ENCODE measurements at places on chromosomes 7 and 10.

DNA sequence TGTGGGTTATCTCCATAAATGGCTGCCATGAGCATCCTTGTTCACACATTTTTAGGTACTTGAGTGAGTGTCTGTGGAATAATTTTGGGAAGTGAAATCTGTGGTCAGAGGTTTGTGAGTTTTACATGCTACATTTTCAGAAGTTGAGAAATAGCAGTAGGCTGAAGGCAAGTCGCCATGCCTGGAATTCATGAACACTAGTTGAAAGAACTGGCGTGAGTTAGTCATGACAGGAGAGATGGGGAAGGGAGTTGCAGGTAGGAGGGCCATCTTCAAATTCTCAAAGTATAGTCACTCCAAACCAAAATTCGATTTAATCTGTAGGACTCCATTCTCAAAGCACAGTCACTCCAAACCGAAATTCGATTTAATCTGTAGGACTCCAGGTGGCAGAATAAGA is 89.6 kb downstream of the EGFR start:
- no peak for DNase-seq

GRCh38 chr10:2173327-2173726 is 436.0 kb upstream of the ADARB2 start:
- no peak for DNase-seq

DNA sequence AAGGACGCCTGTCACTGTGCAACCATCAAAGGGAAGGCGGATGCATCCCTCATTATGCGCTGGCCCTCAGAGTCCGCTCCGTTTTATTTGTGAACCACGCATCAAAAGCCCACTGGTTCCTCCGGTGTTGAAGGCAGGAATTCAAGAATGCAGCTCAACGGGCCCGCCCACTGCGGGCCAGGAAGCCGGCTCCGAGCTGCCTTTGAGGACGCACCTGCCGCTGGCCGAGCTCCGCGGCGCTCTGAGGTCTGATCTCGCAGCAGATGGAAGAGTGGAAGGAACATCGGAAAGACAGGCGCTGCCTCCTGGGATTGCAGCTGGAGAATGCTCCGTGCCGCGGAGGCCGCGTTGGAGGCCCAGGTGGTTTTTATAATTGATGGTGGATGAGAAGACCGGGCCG is 56.9 kb upstream of the ADGRA1 start:
- peak; percentile 28 for DNase-seq

DNA sequence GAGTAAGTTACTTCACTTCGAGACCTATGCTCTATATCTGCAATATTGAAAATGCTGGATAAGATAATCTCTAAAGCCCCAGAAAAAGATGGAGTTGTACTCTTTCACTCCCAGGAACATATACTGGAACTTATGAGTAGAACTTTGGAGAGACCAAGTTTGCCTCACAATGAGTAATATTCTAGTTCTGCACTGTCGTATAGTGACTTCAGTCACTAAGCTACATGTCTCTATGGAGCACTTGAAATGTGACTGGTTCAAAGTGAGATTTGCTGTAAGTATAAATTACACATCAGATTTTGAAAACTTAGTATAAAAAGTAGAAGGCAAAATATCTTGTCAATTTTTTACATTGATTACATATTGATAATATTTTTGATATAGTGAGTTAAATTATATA is 116.4 kb downstream of the PTEN start:
- no peak for DNase-seq

- peak; percentile 27 for DNase-seq
Measured at GRCh38 chr7:50276483-50276882, 28.0 kb upstream of the IKZF1 start.

DNA sequence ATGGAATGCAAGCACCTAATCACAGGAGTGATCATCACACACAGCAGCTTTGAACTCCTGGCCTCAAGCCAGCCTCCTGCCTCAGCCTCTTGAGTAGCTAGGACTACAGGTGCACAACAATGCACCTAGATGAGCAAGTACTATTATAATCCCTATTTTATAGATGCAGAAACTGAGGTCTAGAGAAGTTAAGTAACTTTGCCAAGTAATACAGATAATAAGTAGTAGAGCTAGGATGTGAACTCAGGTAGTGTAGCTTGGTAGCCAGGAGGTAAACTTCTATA is 33.7 kb downstream of the DNAJC12 start:
- DNase-seq: no peak

DNA sequence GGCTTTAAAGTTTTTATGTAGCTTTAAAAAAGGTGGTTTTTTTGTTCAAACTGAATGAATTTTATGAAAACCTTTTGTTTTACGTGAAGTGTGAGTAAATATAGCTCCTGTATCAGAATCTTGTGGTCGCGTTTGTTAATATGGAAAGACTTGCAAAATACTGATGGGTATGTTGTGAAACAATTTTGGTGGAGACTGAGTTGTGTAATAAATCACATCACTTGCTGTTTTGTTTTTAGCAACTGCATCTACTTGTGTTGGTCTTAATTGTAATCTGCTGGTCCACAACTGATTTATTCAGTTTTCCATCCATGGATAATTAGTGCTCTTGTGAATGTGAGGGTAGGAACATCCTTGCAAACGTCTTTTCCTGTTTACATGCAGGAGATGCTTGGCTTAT is 10.5 kb downstream of the PLXDC2 start:
- DNase-seq: no peak

- no peak for DNase-seq
Measured at GRCh38 chr10:107091126-107091525, 73.4 kb downstream of the SORCS1 start.

GRCh38 chr10:14259696-14260566 is 70.8 kb downstream of the FRMD4A start:
- DNase-seq: peak; percentile 24

DNA sequence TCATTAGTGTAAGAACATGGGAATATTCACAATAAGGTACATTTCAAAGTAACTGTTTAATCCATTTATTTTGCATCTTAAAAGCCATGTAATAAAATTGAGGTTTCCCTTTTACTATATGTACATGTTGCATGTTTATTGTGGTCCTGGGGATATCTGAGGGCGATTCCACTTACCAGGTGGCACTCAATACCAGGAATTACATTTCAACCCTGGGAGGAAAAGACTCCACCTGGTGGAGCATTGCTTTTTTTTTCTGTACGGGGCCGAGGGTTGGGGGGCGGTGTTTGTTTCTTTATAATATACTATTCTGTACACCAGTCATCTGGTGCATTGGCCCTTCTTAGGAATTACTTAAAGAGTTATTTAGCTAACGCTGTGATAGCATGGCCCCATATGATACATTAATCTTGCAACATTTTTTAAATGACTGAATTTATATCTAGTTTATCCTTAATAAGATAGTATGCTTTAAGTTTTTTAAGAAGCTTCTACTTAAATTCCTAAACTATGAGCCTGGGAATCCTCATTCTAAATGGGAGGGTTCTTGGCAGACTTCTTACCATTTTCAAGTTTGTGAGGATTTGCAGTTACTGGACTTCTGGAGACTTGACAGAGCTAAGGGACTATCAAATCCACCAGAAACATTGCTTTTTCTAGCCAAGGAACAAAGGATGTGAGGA is 7.2 kb upstream of the HGF start:
- no peak for DNase-seq

DNA sequence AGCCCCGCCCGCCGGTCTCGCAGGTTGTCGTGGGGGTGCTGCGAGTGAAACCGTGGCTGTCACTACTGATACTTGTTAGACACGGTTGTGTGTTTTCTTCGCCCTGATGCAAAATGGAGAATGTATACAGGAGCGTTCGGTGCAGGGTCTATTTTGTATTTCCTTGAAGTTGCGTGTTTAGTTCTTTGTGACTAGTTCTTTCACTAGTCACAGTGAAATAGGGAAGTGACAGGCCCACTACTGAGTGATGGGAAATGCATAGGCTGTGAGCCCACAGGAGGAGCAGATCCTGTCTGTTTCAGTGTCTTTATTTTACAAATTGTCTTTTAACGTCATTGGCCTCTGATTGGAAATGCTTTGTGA is 675 bp downstream of the ABRAXAS2 start:
- DNase-seq: no peak

DNA sequence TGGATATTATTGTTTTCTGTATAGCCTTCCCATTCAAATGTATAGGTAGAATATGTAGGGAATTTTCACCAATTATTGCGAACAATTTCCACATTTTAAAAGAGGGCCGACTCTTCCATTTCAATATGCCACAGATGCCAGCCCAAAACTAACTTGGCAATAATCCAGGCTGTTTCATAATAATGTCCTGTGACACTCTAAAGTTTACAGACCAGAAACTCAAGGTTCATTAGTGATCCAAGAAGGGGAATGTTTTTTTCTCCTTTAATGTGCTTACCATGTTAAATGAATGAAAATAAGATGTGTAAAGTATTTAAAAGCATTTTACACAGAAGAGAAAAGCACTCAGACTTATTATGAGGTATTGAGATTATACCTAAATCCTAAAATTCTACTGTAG is 63.0 kb upstream of the FAM3C start:
- no peak for DNase-seq
